Cerebellar cortex (tissue), 1 donor: ENCODE measurements at places on chromosomes 4 and X.
A peak's percentile ranks its signal among the peaks of the same experiment; 100 is the strongest.

- peak; percentile 91 for DNase-seq
These were observed 80.2 kb downstream of the GRIA2 start for GRCh38 chr4:157300701-157301100.

DNA sequence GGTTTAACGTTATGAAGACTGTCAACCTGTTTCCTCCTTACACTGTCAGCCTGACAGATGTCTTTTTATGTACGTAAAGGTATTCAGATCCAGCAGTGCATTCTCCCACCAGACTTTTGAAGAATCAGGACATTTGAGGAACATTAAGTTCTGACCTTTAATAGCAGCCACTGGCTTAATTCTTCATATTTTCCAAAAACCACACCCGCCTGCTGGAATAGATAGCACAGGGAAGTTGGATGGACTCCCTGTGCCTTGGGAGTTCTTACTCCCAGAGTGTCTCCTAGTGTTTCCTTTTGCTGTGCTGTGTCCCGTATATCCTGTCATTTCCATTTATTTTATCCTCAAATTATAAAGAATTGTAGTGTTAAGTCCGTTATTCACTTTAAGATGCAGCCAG, 94.5 kb downstream of the AFF1 start:
- DNase-seq, result no peak

GRCh38 chr4:14994242-14994641, 8.0 kb upstream of the CPEB2 start:
- no peak for DNase-seq

DNA sequence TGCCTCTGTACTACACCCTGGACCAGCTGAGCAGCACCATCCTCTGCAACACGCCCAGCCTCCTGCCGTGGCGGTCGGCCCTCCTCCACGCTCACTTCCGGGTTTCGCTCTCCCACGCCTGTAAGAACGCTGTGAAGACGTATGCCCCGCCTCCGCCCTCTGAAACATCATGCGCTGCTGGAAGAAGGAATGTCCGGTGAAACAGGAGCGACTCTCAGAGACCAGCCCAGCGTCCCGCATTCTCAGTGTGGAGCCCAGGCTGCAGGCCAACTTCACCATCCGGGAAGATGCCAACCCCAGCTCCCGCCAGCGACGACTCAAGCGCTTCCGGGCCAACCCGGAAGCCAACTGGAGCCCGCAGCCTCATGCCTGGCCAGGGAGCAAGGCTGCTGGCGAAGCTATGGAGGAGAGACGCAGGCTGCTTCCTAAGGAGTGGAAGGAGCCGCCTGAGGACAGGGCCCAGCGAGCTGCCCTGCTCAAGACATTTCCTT, 186.1 kb upstream of the SLITRK2 start:
- no peak for DNase-seq

GRCh38 chr4:121728798-121729226, 32.0 kb upstream of the ANXA5 start:
- DNase-seq, result no peak

GRCh38 chrX:80808881-80809411, 731 bp downstream of the BRWD3 start:
- peak; percentile 50 for DNase-seq

DNA sequence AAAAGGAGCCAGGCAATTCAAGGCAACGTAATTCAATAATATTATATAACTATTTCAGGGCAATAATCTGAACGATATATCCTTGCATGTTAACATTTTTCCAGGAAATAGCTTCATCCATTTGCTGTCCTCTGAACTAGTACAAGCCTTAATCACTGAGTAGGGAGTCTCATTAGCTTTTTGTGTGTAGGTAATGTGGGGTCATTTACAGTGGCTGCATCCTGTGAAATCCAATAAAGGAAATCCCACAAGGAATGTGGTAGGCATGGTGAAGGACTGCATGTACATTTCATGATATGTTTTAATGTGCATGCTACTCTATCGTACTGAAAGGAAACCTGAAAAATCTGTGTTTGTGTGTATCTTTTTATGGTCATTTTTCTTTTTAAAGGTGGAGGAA, 103.5 kb downstream of the SLC4A4 start:
- no peak for DNase-seq

GRCh38 chrX:131816551-131817136, 206.5 kb upstream of the STK26 start:
- peak; percentile 14 for DNase-seq

DNA sequence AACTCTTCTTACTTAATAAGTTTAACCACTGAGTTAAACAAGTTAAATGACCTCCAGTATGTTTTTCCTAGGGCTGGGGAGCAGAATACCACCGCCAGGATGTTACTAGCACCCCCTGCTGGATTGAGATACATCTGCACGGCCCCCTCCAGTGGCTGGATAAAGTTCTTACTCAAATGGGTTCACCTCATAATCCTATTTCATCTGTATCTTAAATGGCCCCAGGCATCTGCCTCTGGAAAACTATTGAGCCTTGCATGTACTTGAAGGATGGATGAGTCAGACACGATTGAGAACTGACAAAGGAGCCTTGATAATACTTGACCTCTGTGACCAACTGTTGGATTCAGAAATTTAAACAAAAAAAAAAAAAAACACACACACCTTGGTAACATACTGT, 61.5 kb upstream of the MMAA start:
- DNase-seq, result peak; percentile 51

DNA sequence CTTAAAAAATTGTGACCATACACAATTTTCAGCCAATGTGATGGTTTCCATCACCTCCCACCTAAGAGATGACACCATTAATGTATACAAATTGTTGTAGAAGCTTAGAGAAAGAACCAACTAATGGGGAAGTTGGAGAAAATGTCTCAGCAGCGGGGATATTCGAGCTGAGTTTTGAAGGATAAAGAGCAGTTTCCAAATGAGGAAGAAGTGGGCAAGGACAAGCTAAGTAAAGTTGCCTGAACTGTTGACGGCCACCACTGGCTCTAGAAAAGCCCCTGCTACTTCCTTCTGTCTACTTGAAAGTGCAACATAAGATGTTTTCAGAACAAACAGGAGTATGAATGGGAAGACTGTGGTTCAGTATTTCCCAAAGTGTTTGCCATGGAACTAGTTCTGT, 92.0 kb downstream of the CHRNA9 start:
- no peak for DNase-seq

GRCh38 chr4:165548702-165549101, 169.9 kb downstream of the CPE start:
- no peak for DNase-seq

DNA sequence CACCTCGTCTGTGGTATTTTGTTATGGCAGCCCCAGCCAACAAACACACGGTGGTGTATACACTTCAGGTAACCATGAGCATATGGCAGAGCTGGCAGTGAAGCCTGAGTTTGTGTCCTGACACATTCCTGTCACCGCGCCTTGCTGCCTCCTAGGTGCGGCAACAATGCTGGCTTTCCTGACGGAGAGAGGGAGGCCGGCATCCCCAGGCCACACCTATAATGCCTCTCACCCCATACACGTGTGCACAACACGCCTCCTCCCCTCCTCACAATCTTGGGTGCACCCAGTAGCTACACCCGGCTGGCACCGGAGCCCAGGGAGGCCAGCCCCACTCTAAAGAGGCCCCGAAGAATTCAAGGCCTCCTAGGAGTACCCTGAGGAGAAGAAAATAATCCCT, 158.5 kb downstream of the NSUN7 start:
- peak; percentile 89 for DNase-seq

DNA sequence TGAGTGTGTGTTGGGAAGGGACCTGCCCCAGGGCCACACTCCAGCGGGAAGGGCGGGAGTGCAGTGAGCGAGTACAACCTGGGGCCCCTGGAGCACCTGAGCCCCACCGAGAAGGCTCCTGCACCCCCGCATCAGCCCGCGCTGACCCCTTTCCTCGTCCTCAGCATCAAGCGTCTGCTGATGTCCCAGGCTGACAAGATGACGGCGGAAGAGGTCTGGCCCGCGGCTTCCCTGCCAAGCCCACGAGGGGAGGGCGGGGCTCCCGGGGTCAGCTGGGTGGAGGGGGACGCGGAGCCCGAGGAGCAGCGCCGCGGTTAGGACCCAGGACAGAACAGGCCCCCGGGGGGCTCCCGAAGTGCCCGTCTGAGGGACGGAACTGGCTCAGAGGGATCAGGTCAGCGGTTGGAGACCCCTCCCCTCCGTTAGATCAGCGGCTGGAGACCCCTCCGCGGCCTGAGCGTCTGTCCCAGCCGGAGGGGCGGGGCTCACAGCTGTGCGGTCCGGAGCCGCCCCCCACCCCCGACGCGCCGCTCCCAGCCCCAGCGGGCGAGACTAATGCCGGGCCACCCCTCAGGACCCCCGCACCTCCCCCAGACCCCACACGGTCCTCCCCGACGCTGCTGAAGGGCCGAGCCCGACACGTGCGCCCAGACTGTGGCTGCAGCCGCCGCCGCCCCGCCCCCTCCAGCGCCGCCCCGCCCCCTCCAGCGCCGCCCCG, 6.7 kb downstream of the MYL5 start:
- DNase-seq, result peak; percentile 29

DNA sequence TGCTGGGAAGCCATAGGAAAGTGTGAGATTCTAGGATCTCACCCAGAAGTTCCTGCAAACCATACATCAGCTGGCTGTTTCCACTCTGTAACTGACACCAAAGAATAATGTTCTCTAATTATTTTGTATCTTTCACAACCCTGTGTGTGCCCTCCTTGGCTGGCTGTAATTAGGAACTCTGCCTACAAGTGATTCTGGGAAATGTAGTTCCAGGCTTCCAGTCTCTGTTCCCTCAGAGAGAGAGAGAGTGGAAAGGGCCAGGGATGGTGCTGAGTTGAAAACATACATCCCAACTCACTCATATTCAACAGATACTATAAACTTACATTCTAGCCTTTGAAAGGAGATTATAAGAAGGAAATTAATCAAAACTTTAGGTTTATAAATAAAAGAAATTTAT, 57.5 kb upstream of the C1QTNF7 start:
- DNase-seq, result no peak

DNA sequence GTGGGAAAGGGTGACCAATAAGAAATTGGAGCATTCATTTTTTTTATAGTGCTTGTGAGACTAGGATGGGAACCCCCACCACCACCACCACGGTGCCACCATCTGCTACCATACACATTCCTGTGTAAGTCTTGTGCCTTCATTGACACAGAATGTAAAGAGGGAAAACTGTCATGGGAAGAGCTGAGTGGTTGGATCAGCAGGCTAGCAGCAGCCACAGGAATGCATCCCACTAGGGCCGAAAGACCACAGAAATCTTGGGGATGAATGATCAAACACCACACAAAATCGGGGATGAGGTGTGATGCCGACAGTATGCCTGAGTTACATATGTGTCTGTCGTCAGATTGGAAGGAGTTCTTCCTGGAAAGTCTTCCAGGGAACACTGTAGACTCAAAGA, 69.2 kb downstream of the SRPX start:
- DNase-seq, result no peak

- DNase-seq, result no peak
These were observed 96.0 kb upstream of the C1GALT1C1 start for GRCh38 chrX:120725874-120726273.

DNA sequence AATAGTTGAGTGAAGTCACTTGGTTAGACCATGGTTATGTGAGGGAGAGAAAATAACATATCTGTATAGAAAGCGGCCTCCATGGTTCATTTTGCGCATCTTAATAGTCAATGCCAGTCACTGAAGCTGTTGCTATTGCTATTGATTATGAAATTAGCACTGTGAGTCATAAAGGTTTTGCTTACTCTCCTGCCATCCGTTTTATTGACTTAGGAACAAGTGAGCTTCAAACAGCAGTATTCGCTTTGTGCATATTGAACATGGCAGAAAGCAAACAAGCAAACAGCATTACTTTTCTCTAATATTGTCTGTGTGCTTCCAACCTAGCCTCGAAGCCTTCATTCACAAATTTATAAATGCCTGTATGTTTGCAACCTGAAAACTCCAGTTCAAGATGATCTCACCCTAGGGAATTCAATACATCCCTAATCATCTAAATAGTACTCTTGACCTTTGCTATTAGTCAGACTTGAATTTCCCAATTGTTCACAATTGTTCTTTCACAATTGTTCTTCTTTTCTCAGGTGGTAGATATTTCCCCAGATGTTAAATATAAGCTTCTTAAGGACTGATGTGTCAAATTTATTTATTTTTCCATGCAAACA, 55.9 kb upstream of the GABRA2 start:
- no peak for DNase-seq

DNA sequence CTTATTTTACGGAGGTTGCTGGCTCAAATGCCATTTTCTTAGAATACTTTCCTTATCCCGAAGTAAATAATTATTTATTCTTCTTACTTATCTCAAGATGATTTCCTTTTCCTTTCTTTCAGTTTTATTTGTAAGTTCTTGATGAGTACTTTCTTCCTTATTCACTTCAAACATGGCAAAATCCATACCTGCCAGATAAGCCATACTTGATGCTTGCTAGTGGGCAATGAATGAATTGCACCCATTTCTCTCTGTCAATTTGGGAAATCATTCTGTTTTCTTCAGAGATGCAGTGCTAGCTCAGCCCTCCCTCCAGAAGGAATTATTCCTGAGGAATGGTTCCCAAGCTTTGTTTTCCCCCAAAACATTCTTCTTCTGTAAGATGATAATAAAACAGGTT, 598.3 kb downstream of the SPRY1 start:
- no peak for DNase-seq

- no peak for DNase-seq
These were observed 194.4 kb upstream of the RPL34 start for GRCh38 chr4:108425988-108426387.

- DNase-seq, result peak; percentile 69
These were observed 1.5 kb upstream of the CPLX1 start for GRCh38 chr4:827209-828081.

- no peak for DNase-seq
These were observed 147.3 kb downstream of the GRIA3 start for GRCh38 chrX:123331349-123331748.

- peak; percentile 31 for DNase-seq
These were observed 18.9 kb upstream of the GPR101 start for GRCh38 chrX:137052643-137053235.

DNA sequence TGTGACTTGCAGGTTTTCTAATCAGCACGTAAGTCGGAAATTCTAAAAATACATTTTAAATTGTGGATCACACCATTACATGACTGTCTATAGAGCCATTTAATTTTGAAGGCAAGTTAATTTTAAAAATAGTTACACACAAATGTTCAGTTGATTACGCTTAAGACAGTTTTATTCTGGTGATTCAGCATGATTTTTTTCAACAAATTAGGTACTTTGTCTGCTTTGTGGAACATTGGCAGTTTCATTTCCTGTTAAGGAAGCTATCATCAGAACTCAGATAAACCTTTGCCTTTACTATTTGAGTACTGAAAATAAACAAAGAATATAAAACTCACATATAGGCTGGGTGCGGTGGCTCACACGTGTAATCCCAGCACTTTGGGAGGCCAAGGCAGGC, 19.5 kb downstream of the SAT1 start:
- DNase-seq, result no peak

GRCh38 chrX:48601741-48602394, 4.6 kb downstream of the WDR13 start:
- no peak for DNase-seq

GRCh38 chr4:177455561-177455970, 13.3 kb upstream of the AGA start:
- no peak for DNase-seq

GRCh38 chr4:170339522-170339921, 249.8 kb upstream of the AADAT start:
- DNase-seq, result no peak

GRCh38 chr4:10569491-10569890, 112.3 kb upstream of the ZNF518B start:
- DNase-seq, result no peak

- no peak for DNase-seq
These were observed 18.5 kb downstream of the SORCS2 start for GRCh38 chr4:7210824-7211223.

GRCh38 chr4:136863756-136864155, 668.5 kb downstream of the PCDH18 start:
- DNase-seq, result peak; percentile 13

- DNase-seq, result no peak
These were observed 124.1 kb upstream of the SLIT2 start for GRCh38 chr4:20127626-20128025.
